Inflammatory macrophage treated with lipopolysaccharide for 4 hours (primary cell): ENCODE measurements at places on chromosomes 1 and 21.

DNA sequence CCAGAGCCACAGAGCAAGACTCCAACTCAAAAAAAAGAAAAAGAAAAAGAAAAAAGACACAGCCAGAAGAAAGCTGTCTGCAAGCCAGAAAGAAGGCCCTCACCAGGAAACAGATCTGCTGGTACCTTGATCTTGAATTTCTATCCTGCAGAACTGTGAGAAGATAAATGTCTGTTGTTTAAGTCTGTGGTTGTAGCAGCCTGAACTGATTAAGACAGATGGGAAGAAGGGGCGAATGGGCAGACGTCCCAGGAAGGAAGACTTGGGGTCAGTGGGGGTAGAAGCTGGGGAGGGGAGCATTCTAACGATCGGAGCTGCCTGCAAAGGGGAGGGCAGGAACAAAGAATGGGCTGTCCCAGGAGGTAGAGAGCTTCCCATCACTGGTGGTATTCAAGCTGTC lies 6.3 kb downstream of the SLC2A7 start:
- no peak for DNase-seq

- no peak for DNase-seq
Observed at GRCh38 chr1:107116306-107116790, 24.5 kb upstream of the NTNG1 start.

DNA sequence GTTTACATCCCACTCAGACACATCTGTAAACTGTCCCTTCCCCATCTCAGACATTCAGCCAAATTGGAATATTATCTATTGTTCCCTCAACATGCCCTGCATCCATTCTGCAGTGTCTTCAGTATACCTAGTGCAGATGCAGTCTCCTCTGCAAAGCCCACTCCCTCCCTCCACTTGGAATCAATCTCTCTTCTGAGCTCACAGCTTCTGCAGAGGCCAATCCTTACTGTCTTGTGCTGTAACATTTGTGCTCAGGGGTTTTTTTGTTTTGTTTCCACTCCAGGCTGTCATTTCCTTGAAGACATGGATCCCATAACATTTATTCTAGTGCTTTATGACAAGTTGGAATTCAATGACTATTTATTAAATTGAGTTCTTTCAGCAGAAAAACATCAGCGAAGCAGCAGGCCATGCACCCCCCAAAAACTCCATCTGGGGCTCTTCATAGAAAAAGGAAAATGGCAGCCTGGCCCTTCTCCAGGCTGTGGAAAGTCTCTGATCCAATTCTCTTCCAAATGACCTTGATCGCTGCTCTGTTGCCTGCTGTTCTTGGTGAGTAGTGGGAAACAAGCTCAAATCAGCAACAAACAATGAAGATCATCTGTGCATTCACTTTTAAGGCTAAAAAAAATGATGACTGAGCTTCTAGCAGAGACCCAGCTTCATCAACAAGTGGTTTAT lies 8.7 kb downstream of the C4BPA start:
- DNase-seq: no peak

GRCh38 chr1:39277879-39278278 lies 73.4 kb downstream of the MACF1 start:
- DNase-seq: no peak
